ENCODE measurements at places on chromosomes 5 and 9. TPM values are rescaled to one million over a fixed set of nuclear protein-coding genes. Genes with fewer than 3 reads are reported as not detected.
A peak's percentile ranks its signal among the peaks of the same experiment; 100 is the strongest.

Gene AFF4
- 27.0 TPM for polyA plus RNA-seq

DNA sequence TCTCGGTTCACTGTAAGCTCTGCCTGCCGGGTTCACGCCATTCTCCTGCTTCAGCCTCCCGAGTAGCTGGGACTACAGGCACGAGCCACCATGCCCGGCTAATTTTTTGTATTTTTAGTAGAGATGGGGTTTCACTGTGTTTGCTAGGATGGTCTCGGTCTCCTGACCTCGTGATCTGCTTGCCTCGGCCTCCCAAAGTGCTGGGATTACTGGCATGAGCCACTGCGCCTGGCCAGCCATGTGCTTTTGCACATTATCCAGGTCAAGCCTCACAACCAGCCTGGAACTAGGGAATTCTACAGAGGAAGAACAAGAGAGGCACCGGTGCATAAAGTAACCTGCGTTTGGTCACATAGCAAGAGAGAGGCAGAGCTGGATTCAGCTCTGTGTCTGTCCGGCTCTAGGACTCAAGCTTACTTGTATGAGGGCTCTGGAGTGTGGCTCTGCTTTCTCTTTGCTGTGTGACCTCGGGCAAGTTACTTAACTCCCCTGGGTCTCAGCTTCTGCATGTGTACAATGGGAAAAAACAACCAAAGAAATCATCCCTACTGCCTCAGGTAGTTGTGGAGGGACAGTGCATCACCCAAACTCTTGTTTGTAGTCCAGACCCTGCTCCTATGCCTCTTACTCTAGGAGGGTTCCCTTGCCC, 6.3 kb downstream of the FGF18 start:
- no peak for DNase-seq
- H3K27ac ChIP-seq, result no peak overlapping the region
- H3K4me3 ChIP-seq, result no peak overlapping the region
- H3K27me3 ChIP-seq, result peaks cover 3% of the 10 kb centered on the region

DNA sequence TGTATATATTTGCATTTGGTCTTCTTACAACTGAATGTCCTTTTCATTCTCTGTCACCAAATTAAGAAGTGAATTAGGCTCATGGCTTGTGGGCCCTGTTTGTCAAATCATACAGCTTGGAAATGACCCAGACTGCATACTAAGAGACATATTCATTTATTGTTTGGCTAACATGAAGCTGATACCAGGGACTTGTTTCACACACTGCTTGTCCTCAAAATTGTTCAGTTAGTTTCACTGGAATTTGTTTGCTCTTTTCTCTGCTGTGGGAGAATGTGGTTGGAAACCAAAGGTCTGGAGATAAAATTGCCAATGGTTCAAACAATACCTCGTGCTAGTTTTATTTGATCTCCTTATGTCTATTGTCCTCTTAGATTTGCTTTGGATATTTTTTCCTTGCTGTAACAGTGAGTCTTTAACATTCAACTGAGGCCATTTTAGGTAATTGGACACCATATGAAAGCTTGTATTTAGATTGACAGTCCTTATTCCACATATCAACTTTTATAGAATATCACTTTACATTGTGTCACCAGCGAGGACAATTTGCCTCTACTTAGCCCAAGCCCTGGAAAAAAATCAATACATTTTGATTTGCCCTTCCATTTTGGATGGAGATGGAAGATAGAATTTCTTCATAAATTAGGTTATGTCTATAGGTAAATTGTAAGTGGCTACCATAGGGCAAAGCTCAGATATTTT, 144.3 kb upstream of the MTAP start:
- H3K27me3 ChIP-seq, result no peaks in the 10 kb centered on the region
- H3K27ac ChIP-seq, result no peak overlapping the region
- no peaks in the 10 kb centered on the region for H3K36me3 ChIP-seq
- H3K4me1 ChIP-seq, result no peaks in the 10 kb centered on the region
- no peak overlapping the region for H3K4me3 ChIP-seq

- DNase-seq, result no peak
- H3K4me1 ChIP-seq, result peaks cover 17% of the 10 kb centered on the region
- H3K27ac ChIP-seq, result no peak overlapping the region
- H3K27me3 ChIP-seq, result no peaks in the 10 kb centered on the region
These were observed 12.7 kb upstream of the AHRR start for GRCh38 chr5:308672-309271.

DNA sequence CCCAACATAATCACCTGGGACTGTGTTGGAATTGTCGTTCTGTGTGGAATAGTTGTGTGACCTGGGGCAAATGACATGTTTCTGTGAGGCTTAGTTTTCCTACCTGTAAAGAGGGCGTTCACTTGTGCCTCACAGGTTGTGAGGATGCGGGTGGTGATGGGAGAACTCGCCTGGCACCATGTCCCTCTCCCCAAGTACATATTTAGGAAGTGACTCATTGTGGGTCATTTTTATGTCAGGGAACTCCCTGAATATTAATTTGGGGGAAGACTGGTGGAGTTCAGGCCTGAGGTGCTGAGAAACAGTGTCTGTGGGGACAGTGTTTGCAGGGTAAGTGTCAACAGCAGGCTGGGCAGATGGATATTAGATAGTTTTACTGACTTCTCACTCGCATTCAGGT, 144.7 kb downstream of the KDM4C start:
- DNase-seq, result peak; percentile 30
- peak overlapping the region; percentile 32 for H3K27ac ChIP-seq
- no peaks in the 10 kb centered on the region for H3K36me3 ChIP-seq
- H3K27me3 ChIP-seq, result no peaks in the 10 kb centered on the region
- peaks cover 8% of the 10 kb centered on the region for H3K4me1 ChIP-seq

GRCh38 chr9:89379031-89379430, 60.7 kb downstream of the SECISBP2 start:
- no peaks in the 10 kb centered on the region for H3K27me3 ChIP-seq
- H3K4me3 ChIP-seq, result no peak overlapping the region
- H3K4me1 ChIP-seq, result no peaks in the 10 kb centered on the region
- H3K27ac ChIP-seq, result no peak overlapping the region

DNA sequence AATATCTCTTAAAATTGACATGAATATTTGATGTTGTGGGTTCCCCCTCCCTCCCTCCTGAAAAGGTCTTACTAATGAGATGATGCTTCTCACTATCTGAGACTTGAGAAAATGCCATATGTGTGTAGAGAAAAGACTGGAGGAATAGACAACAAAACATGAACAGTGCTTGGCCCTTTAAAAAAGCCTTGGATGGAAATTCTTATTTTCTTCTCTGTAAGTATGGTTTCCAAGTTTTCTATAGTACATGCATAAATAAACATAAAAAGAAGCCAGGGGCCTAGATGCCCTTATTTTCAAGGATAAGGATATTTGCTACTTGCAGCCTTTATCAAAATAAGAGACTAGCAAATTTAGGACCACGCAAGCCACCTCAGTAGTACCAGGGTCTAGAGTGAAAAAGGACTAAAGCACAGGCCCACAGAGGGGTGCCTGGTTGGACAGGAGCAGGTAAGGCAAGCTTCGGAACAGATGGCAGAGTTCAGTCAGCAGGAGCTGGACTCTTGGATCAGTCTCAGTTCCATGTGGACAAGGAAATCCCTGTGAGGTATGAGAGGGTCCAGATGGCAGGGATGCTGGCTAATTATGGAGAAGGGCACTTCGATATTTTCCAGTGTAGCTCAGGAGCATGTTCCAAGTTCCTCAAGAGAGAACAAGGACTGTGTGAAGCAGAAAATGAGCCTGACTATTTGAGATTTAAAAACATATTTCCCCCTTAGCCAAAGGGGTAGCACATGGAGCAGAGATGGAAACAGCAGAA, 4.6 kb upstream of the ANP32B start:
- H3K4me3 ChIP-seq, result no peak overlapping the region
- H3K4me1 ChIP-seq, result peaks cover 8% of the 10 kb centered on the region
- no peak overlapping the region for H3K27ac ChIP-seq
- H3K27me3 ChIP-seq, result no peaks in the 10 kb centered on the region
- no peak for DNase-seq
- no peaks in the 10 kb centered on the region for H3K36me3 ChIP-seq

DNA sequence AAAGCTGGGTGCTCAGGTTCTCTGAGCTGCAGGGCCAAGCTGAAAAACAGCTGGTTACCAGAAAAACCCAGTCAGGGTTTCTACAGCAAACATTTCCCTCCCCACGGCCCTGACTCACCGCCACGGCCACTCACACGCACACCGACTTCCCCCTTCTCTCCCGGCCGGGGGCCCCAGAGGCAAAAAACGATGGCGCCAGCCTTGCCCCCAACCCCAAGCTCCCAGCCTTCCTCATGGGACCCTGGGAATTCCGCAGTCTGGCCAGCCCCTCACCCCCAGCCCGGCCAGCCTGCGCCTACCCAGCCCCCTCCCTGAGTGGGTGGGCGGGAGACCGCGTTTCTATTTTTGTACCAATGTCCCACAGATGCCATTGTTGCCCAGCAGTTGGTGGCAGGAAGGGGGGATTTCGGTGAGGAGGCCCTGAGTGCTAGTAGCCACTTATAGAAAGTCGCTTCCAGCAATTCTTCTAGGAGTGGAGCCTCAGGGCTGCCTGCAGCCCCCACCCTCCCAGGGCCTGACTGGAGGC, 18.4 kb downstream of the ENG start:
- peaks cover 60% of the 10 kb centered on the region for H3K4me1 ChIP-seq
- H3K27ac ChIP-seq, result peak overlapping the region; percentile 98
- no peak overlapping the region for H3K4me3 ChIP-seq
- H3K36me3 ChIP-seq, result peaks cover 21% of the 10 kb centered on the region
- H3K27me3 ChIP-seq, result no peaks in the 10 kb centered on the region

DNA sequence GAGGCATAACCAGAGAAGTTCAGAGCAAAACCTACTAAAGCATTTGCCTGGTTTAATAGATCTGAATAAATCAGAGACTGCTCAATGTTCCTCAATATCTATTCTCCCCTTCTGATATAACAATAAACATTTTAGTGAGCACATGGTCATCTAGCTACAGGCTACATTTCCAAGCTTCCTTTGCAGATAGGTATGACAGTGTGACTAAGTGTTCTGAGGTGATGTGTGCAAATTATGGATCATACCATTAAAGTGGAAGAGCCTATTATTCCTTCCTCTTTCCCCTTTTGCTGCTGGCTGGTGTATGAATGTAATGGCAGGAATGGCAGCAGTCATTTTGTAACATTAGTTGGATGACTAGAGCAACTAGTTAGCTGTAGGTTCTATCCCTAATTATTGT, 285.8 kb upstream of the RASA1 start:
- no peaks in the 10 kb centered on the region for H3K36me3 ChIP-seq
- no peaks in the 10 kb centered on the region for H3K27me3 ChIP-seq

DNA sequence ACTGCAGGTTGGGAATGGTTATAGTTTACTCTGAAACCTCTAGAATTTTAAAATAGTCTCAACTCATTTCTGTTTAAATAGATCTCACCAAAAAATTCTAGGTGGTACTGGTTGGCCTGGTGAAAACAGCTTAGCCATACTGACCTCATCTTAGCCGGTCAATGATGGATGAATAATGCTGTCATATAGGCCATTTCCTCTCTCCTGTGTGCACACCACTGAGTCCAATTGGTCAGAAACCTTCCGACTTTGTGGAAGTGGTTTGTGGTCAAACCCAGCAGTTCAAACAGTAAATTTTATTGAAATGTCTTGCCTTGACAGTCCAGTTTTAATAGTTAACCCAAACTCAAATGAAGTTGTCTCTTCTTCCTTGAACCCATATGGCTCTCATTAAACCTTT, 98.6 kb downstream of the GIN1 start:
- H3K4me3 ChIP-seq, result no peak overlapping the region
- H3K4me1 ChIP-seq, result no peaks in the 10 kb centered on the region
- H3K36me3 ChIP-seq, result no peaks in the 10 kb centered on the region
- H3K27me3 ChIP-seq, result no peaks in the 10 kb centered on the region

- DNase-seq, result no peak
- no peak overlapping the region for H3K4me3 ChIP-seq
- no peaks in the 10 kb centered on the region for H3K36me3 ChIP-seq
- no peaks in the 10 kb centered on the region for H3K4me1 ChIP-seq
These were observed 96.0 kb upstream of the PRR16 start for GRCh38 chr5:120367896-120368634.

DNA sequence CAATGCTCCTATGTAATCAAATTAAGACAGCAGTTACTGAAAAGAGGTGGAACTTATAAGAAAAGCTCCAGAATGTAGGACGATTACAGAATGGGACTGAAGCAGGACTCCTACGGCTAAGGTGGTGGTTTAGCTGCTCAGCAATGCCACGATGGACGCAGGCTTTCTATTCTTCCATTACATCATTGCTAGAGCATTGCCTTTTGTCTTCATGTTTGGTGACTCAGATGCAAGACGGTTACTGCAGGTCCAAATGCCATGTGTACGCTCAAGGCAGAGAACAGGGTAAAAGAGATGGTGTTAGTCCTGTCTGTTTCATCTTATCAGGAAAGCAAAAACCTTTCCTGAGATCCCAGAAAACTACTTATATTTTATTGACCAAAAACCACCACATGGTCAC, 255.1 kb downstream of the ZSWIM6 start:
- peaks cover 17% of the 10 kb centered on the region for H3K27me3 ChIP-seq
- DNase-seq, result no peak
- peaks cover 8% of the 10 kb centered on the region for H3K4me1 ChIP-seq
- H3K4me3 ChIP-seq, result no peak overlapping the region

- H3K36me3 ChIP-seq, result no peaks in the 10 kb centered on the region
- H3K27ac ChIP-seq, result no peak overlapping the region
- H3K4me3 ChIP-seq, result no peak overlapping the region
- no peak for DNase-seq
- H3K4me1 ChIP-seq, result no peaks in the 10 kb centered on the region
These were observed 220.3 kb upstream of the IER5L start for GRCh38 chr9:129398101-129398960.

- no peak overlapping the region for H3K4me3 ChIP-seq
- no peak overlapping the region for H3K27ac ChIP-seq
- DNase-seq, result no peak
- no peaks in the 10 kb centered on the region for H3K4me1 ChIP-seq
These were observed 209.6 kb downstream of the MAST4 start for GRCh38 chr5:66805514-66806430.

DNA sequence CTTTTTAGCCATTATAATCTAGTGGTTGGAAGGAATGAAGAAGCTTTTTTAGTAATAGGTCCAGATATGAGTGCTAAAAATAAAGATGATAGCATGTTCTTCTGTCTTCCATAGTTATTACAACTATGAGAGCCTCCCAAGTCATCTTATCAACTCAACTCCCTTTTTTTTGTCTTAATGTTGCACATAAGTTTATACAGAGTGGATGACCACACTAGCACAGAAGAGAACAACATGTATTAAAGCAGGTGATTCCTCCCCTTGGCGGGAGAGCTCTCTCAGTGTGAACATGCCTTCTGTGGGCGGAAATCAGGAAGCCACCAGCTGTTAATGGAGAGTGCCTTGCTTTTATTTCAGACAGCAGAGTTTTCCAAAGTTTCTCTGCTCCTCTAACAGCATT, 40.1 kb upstream of the STX17 start:
- no peaks in the 10 kb centered on the region for H3K36me3 ChIP-seq
- no peak overlapping the region for H3K4me3 ChIP-seq
- no peaks in the 10 kb centered on the region for H3K4me1 ChIP-seq
- no peak overlapping the region for H3K27ac ChIP-seq
- H3K27me3 ChIP-seq, result peaks cover 1% of the 10 kb centered on the region
- no peak for DNase-seq

- H3K36me3 ChIP-seq, result peaks cover 10% of the 10 kb centered on the region
- no peak overlapping the region for H3K27ac ChIP-seq
- no peaks in the 10 kb centered on the region for H3K4me1 ChIP-seq
- no peak overlapping the region for H3K4me3 ChIP-seq
- DNase-seq, result no peak
- H3K27me3 ChIP-seq, result no peaks in the 10 kb centered on the region
These were observed 14.0 kb downstream of the PPWD1 start for GRCh38 chr5:65577141-65577540.

Data from endothelial cell of umbilical vein (primary cell).